Motor neuron (in vitro differentiated cells): ENCODE measurements at places on chromosomes 6 and 20. TPM values are rescaled to one million over a fixed set of nuclear protein-coding genes. Genes with fewer than 3 reads are reported as not detected.

The SLC16A10 gene
- total RNA-seq: 0.85 and 1.3 TPM in 2 replicates

The NHSL1 gene
- total RNA-seq: 31.7 and 33.1 TPM in 2 replicates

The SLC2A4RG gene
- total RNA-seq: 37.0 and 38.0 TPM in 2 replicates

The ADAM33 gene
- 0.21 and 0.52 TPM in 2 replicates for total RNA-seq

DNA sequence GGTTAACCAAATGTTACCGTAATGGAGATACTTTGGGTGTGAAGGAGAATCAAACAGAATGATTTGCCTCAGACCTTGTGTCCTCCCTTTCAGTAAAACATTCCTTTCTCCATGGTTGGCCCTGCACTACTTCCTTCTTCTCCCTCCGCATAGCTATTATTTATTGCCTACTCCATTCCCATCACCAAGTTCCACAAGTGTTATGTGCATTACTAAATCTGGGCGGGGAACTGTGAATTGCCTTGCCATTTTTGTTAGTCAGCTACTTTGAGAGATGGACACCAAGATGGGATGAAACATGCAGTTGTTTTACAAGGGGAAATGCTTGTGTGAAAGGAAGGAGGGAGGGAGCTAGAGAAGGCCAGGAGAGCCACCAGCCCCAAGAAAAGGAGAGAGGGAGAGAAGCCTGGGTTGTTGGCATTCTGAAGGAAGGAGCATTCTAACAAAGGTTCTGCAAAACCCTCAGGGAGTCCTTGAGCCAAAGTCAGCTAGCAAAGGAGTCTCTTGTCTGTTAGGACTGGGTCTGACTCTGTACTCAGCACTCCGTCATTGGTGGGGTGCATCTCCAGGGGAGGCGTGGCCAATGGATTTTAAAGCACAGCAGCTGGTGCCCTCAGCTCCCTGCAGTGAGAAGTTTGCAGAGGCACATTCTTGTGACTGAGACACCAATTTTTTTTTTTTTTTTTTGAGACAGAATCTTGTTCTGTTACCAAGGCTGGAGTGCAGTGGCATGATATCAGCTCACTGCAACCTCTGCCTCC, 83.6 kb upstream of the CHD6 start:
- ATAC-seq: no peak

DNA sequence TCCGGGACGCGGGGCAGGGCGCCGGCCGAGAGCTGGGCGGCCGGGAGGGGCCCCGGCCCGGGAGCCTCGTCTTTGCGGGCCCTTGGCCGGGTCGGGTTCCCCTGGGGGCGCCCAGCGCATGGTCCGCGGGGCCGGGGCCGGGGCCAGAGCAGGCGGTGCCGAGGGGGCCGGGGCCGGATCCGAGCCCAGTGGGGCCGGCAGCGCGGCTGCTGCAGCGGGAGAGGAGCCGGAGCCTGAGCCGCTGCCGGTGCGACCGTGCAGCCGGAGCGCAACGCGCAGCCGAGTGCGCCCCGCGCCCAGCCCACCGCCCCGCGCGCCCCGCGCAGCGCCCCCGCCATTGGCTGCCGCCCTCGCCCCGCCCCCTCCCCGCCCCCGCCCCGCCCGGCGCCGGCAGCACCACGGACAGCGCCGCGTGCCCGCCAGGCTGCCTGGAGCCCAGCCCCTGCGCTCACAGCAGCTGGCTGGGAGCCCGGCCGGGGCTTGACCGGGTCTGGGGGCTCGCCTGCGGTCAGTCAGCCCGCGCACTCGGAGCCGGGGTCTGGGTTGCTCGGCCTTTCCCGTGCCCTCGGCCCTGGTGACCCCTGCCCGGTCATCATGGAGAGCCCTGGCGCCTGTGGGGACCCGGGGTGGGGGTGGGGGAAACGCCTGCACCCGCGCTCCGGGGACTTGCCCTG, at the start of gene HRH3:
Gene HRH3 (minus strand): TSS at position 287 of the 674 bp plus-strand sequence. CDS start 308 bp downstream, outside the sequence.
- peak; percentile 90 for ATAC-seq

GRCh38 chr6:168088161-168089053, 9.4 kb upstream of the FRMD1 start:
- ATAC-seq: peak; percentile 76

DNA sequence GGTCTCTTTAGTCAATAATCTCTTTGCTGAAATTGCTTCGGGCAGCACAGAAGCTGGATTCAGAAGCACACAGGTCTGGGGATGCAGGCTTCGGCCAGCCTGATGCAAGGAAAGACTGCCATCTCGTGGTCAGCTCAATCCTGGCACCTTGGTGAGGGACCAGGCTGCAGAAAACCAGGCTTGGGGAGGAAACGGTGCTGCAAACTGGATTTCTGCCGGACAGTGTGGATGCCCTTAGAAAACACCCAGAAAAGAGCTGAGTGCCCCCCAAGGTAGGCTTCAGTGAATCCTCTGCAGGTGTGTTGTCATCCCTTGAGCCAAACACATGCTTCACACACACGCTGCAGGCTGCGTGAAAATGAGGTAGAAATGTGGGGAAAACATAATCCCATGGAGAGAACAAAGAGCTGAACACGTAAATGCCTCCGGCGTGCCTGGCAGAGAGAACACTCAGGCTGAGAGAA, 89.8 kb upstream of the PAX1 start:
- peak; percentile 82 for ATAC-seq

DNA sequence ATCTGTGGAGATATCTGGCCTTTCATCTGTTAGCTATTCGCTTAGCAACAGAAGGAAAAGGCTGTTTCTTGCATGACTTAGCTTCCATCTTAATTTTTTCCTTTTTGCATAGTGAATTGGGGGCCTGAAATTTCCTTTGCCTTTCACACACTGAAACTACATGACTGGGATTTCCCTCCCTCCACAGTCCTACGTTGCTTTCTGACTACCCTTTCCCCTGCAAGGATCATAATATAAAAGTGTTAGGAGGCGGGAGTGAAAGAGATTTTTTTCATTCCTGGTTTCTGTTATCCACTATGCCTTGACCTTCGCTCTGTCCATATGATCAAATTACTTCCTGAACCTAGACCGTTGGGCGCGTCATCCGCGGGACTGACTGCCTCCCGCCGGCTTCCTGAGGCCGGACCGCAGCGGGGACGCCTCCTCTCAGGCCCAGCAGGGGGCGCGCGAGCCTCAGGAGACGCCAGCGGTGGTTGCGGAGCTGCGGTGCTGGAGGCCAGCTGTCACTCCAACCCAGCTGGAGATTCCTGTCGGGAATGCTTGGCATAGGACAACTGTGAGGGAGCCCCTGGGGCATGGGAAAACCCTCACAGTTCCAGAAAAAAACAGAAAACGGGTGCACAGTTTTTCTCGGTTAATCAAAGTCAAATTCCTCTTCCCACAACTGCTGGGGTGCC, 55.6 kb downstream of the MEP1A start:
- ATAC-seq: peak; percentile 99

- ATAC-seq: peak; percentile 9
Measured at GRCh38 chr6:16840291-16840690, 79.0 kb upstream of the ATXN1 start.

GRCh38 chr6:134029495-134030455, 22.6 kb downstream of the SLC2A12 start:
- no peak for ATAC-seq

- ATAC-seq: no peak
Measured at GRCh38 chr6:4114123-4114522, 21.3 kb downstream of the ECI2 start.

- no peak for ATAC-seq
Measured at GRCh38 chr6:38775870-38776269, 60.8 kb downstream of the DNAH8 start.
